ENCODE measurements at places on chromosomes 12 and 14. TPM values are rescaled to one million over a fixed set of nuclear protein-coding genes. Genes with fewer than 3 reads are reported as not detected.

The KRT6A gene
- total RNA-seq, result under 0.01 TPM

The RTN1 gene
- total RNA-seq, result 0.35 TPM

The A2M gene
- total RNA-seq, result 1.2 TPM

The FITM1 gene
- total RNA-seq, result 0.23 TPM

The GRIP1 gene
- 1.8 TPM for total RNA-seq

The EXOC3L4 gene
- not detected for total RNA-seq

The AQP5 gene
- 0.82 TPM for total RNA-seq

The L2HGDH gene
- 3.7 TPM for total RNA-seq

The STON2 gene
- total RNA-seq, result 0.23 TPM

The RPGRIP1 gene
- total RNA-seq, result under 0.01 TPM

The TEX22 gene
- 0.23 TPM for total RNA-seq

The KRT7 gene
- 533 TPM for total RNA-seq

The FLVCR2 gene
- total RNA-seq, result 0.08 TPM

The KERA gene
- total RNA-seq, result not detected

The LALBA gene
- not detected for total RNA-seq

The RDH5 gene
- 65.1 TPM for total RNA-seq

The HOXC9 gene
- not detected for total RNA-seq

The FBLN5 gene
- 26.1 TPM for total RNA-seq

The MYF5 gene
- total RNA-seq, result not detected

The KRT74 gene
- not detected for total RNA-seq

The SLC2A13 gene
- total RNA-seq, result 17.7 TPM

The METAP2 gene
- total RNA-seq, result 74.9 TPM

The LAG3 gene
- total RNA-seq, result not detected

The CRACR2A gene
- 3.2 TPM for total RNA-seq

The PIWIL1 gene
- not detected for total RNA-seq

The GPR132 gene
- not detected for total RNA-seq

The PRIM1 gene
- 5.7 TPM for total RNA-seq

The TSPAN9 gene
- total RNA-seq, result 76.8 TPM

The ALDH6A1 gene
- 26.9 TPM for total RNA-seq

The OR6S1 gene
- total RNA-seq, result not detected

The TGFB3 gene
- 3.6 TPM for total RNA-seq

The SLCO1A2 gene
- not detected for total RNA-seq

The ANO2 gene
- not detected for total RNA-seq

The RNASE3 gene
- not detected for total RNA-seq

The LRRC9 gene
- not detected for total RNA-seq

The CSAD gene
- 4.4 TPM for total RNA-seq

The ACSM4 gene
- not detected for total RNA-seq

The TAS2R10 gene
- 0.53 TPM for total RNA-seq

The ACRBP gene
- 0.23 TPM for total RNA-seq

The BIN2 gene
- total RNA-seq, result not detected

The DTX1 gene
- total RNA-seq, result 0.15 TPM

The RNF41 gene
- total RNA-seq, result 323 TPM

The CLEC4D gene
- not detected for total RNA-seq

The ATF7 gene
- total RNA-seq, result 5.8 TPM

The MMP17 gene
- 9.1 TPM for total RNA-seq

The ACSS3 gene
- 3.2 TPM for total RNA-seq

Data from smooth muscle cell of the coronary artery (primary cell).